ENCODE measurements at places on chromosomes 12 and 14.

- DNase-seq, result no peak
Observed at GRCh38 chr14:92448786-92449185, 64.8 kb upstream of the RIN3 start.

DNA sequence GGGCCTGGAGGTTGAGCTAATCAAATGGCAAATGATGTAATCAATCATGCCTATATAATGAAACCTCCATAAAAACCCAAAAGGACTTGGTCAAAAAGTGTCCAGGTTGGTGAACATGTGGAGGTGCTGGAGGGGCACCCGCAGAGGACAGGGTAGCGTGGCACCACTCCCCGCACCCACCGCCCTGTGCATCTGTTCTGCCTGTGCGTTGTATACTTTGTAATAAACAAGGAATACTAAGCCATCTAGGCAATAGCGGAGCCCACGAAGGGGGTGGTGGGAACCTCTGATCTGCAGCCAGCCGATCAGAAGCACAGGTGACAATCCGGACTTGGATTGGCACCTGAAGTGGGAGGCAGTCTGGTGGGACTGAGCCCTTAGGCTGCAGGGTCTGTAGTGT, 75.8 kb upstream of the GPR68 start:
- DNase-seq, result no peak

- no peak for DNase-seq
Observed at GRCh38 chr12:1481906-1482305, 112.5 kb downstream of the FBXL14 start.

DNA sequence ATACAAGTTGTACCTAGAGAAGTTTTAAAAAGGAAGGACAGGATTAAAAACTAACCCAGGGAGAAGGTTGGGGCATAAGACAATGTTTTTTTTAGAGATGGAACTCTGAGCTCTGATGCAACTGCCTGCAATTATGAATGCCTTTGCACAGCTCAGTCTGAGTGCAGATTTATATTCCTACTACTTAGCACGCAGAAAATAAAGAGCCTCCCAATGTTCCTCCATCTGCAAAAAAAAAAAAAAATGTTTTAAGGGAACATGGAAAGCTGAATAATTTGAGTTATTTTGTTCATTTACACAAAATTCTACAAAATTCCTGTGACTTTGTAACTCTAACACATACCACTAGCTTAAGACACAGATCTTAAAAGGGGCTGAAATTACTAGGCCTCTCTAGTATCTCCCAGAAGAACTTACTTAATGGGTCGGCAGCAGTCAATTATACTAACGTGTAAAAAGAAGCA, 15.7 kb downstream of the CLIP1 start:
- no peak for DNase-seq

- no peak for DNase-seq
Observed at GRCh38 chr14:80535171-80535570, 323.9 kb upstream of the DIO2 start.

DNA sequence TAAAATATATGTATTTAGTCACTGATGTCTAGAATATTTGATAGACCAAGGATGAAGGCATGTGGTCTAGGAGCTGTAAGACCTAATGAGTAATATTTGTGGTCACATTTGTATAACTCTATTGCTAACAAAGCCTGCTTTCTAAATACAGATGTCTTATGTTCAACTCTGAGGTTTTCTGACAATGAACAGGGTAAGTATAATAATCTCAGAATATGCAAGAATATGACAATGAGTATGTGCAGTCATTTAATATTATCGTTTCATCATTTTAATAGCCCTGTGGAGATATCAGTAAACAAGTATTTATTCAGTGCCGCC, 389.6 kb downstream of the LRIG3 start:
- DNase-seq, result no peak

DNA sequence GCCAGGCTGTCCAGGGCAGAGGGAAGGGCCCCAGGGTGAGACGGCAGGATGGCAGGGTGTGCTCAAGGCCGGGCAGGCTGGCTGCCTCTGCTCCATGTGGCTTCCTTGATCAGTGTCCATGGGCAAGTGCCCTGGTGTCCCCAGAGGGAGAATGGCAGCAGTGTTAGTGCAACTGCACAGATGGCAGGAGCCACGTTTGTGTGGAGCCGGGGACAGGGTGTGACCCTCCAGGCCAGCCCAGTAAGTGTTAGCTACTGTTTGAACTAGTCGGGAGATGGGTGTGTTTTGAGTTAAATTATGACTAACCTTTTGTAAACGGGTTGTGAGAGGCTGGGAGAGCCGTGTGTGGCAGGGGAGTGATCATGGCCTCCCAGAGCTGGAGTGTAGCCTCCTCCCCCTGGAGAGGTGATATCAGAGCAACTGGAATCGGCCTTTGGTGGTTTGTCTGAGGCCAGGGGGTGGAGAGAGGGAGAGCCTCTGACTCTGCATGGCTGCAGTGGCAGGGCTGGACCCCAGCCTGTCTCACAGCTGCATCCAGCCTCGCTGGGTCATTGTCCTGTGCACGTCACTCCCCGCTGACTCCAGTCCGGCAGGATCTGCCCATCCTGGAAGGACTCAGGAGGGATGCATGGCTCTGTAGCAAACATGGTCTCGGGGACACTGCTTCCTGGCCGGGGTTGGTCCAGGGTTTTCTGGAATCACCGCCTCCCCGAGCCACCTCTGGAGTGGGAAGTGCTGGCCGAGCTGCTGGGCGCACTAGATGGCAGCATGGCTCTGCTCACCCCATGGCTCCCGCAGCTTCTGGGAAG, 27.8 kb downstream of the AACS start:
- peak; percentile 64 for DNase-seq

DNA sequence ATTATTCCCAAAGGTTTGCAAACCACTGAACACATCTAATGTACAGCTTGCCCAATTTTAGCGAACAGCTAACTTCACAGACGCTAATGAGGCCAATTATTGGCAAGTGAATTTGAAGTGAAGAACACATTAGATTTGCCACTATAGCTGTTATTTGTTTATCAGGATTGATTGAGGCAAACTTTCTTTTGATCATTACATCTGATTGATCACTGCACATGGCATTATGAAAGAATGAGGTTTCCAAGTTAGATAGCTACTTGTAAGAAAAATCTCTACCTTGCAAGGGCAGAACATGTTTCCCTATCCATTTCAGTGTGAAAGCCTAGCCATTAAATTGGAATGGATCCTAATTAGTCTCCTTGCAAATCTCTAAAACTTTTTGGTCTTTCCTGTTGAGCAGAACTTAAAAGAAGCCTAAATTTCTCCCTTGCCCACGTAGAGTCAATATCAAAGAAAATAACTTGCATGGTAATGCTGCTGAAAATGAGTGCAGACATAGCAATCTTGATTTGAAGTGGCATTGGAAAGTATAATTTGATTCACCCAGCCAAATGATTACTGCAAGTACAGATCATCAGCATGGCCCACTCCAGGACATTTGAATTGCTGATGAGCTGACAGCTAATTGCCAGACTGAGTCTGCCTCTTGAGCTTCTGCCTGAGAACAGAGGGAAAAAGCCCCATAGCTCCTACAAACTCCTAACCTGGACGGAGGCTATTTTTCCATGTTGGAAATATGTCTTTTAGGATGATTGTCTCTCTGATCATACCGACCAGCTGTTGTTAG, 98.6 kb downstream of the TPH2 start:
- DNase-seq, result peak; percentile 3

DNA sequence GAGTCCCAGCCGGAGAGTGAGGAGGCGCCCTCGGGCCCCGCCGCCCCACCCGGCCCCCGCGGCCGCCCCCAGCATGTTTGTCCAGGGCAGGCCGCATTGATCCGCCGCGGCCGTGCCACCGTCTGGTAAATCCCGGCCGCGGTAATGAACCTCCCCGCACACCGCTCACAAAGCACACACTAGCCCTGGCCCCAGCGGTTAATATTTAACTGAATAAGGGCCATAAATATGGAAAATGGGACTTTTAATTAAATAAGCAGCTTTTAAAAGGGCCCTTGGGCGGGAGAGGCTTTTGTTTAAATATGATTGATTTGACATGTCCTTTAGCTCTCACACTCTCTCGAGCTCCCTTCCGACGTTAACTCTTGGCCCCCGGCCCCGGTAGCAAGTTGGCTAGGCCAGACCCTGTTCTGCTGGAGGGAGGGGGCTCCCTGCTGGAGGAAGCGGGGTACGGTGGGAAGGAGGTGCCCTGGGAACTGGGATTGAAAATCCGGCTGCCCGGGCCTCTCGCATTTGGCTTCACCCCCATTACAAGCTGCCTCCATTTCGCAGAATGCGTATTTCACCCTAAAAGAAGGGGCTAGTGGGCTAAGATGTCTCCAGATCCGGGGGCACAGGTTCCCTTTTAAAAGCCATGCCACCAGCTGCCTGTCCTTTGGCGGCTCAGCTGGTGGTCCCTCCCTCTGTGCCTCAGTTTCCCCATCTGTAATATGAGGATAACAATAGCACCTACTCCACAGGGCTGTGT, 199.8 kb downstream of the RBM19 start:
- peak; percentile 67 for DNase-seq

DNA sequence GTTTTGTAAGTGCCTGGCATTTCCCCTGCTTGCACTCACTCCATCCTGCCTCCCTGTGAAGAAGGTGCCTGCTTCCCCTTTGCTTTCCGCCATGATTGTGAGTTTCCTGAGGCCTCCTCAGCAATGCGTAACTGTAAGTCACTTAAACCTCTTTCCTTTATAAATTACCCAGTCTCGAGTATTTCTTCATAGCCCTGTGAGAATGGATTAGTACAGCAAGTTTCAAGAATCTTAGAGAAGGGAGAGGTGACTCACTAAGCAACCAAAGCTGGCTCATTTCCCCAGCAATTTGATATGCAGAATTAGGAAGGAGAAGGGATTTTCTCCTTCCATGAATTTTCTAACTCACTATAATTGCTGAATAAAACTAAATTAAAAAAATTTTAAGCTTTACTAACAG, 251.0 kb upstream of the FOXG1 start:
- no peak for DNase-seq

DNA sequence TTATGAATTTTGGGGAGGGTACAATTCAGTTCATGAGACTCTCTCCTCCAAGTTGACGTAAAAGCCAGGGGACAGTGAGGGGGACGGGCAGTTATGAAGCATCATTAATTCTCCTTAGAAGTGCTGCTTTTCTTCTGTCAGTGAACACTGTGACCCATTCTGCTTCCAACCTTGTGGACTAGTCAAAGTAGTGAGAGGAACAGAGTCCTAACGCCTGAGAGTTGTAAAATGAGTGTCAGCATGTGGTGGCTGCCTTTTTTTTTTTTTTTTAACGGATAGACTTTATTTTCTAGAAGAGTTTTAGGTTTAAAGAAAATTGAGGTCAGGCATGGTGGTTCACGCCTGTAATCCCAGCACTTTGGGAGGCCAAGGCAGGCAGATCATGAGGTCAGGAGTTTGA, 15.5 kb downstream of the RESF1 start:
- DNase-seq, result no peak

DNA sequence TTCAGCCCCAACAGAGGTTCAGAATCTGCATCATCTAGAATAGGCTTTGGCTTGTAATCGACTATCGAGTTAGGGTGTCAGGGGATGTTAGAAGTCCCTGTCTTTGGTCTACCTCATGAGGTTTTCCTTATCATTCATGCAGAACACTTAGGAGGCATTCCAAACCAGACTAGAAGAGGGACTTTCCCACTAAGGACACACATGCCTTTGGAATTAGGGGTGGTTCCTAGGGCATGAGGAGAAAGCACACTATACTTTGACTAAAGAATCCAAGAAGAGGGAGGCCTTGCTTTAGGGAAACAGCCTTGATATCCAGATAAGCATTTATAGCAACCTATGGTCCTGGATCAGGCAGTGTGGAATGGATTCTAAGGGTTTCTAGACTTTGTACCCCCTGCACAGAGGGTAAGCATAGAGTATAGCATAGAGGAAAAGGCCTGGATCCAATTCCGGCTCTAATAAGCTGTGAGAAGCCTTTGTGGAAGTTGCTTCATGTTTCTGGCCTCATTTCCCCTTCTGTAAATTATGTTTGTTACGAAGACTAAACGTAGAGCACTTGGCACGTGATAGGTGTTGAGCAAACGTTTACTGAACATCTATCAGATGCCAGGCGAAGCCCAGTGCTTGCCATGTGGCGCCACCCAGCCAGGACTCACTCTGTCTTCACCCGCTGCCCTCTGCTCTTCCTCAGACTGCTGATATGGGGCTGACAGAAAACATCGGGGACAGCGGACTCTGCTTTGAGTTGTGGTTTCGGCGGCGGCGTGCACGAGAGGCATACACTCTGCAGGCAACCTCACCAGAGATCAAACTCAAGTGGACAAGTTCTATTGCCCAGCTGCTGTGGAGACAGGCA, 13.2 kb downstream of the ZNF219 start:
- DNase-seq, result no peak

GRCh38 chr14:89498878-89499277, 81.8 kb upstream of the FOXN3 start:
- DNase-seq, result no peak

Data from H7 (cell line).